ENCODE measurements at places on chromosomes 13 and 19.

- no peak for DNase-seq
Observed at GRCh38 chr19:13103581-13104359, 1.1 kb upstream of the LYL1 start.

DNA sequence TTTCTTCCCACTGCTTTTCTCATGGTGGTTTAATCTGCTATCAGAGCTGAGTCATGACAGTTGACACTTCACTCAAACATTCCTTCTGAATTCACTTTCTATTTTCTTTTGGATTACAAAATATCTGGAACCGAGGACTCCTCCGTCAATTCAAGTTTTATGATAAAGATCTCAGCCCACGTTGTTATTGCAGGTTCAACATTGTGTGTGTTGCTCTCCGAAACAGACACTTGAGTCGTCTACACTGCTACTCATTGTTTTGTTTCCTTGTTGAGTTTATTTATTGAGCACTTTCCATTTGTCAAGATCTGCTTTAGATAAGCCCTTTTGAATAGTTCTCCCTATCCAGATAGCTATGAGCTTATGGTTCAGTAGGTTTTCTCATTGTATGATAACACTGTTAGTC is 636.1 kb upstream of the GPC6 start:
- DNase-seq: no peak

DNA sequence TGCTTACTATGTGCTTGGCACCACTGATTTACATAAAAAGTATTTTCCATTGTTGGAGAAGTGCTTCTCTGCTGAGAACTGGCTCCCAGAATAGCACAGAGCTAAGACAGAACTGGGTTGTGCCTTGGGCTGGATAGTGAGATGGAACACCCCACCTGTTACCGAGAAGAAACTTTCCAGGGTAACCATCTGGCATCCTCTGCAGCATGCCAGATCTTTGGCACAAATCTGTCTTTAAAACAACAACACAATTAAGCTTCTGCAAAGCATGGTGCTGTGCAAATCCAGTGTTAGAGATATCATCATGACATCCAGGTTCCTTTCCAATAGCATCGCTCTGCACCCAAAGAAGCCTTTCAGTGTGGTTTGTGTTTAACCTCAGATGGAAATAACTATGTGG is 202.5 kb upstream of the RFC3 start:
- no peak for DNase-seq

DNA sequence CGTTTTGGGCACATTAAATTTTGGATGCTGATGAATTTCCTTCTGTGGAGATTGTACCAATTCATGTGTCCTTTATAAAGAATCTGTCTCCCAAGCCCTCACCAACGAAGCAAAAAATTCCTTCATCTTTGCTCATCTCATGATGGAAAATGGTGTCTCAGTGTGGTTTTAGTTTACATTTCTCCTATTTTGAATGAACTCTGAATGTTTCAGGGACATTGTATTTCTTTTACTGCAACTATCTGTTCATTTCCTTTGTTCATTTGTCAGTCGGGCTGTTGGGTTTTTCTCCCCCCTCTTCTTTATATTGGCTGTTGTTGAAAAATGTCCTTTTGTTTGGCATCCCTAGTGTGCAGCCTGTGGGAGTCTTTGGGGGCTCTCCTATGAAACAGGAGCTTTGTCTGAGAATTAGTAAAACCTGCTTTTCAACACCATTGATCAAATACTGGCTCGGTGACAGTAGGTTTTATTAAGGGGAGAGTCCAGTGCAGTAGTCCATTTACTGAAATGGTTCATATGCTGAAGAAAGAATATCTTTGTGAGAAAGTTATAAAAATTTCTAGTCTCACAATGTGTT is 91.3 kb upstream of the C1QTNF9B start:
- no peak for DNase-seq

DNA sequence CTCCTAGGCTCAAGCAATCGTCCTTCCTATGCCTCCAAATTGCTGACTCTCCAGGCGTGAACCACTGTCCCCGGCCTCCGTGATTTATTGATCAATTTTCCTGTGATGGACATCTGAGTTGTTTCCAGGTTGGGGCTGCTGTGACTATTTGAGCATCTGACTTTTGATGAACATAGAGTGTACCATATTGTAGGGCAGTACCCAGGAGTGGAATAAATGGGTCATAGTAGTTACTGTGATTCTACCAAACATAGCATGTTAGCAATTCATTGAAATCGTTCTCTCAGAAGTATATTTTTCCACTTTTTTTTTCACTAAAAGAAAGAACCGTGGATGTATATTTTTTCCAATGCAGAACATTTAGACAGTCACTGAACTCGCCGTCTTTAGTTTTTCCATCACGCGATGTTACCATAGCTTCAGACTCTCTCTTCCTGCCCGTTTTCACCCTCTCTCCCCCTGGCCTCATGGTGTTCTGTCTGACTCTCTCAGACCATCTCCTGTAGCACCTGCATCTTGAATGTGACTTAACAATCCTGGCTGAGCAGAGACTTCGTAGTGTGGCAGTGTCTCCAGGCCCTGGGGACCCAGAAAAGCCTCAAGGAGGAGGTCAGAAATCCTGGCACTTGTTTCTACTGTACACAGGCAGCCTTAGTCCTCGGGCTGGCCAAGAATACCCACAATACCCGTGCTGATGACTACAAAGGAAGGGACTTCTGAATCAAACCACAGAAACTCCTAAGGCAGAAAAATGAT is 3.2 kb upstream of the RASGRP4 start:
- peak; percentile 18 for DNase-seq

DNA sequence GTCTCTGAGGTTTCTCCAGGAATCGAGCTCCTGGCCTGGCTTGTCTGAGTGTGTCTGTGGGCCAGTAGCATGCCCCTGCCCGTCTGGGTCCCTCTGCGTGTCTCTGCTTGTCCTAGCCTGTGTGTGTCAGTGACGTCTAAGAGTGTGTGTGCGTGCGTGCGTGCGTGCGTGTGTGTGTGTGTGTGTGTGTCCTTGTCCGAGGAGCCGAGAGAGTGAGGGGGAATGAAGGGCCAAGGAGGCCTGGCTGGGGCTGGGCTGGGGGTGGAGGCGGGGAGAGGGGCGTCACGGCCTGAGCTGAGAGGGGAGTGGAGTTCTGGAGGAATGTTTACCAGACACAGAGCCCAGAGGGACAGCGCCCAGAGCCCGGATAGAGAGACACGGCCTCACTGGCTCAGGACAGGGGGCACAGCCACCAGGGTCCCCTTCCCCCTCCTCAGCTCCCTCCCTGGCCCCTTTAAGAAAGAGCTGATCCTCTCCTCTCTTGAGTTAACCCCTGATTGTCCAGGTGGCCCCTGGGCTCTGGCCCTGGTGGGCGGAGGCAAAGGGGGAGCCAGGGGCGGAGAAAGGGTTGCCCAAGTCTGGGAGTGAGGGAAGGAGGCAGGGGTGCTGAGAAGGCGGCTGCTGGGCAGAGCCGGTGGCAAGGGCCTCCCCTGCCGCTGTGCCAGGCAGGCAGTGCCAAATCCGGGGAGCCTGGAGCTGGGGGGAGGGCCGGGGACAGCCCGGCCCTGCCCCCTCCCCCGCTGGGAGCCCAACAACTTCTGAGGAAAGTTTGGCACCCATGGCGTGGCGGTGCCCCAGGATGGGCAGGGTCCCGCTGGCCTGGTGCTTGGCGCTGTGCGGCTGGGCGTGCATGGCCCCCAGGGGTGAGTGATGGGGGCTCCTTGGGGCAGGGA is at the start of gene AXL:
AXL (plus strand) TSS at position 609 of the 893 bp plus-strand sequence; CDS start at position 779, 170 bp downstream.
- DNase-seq: no peak

GRCh38 chr13:46630431-46631178 is 77.6 kb downstream of the LRCH1 start:
- DNase-seq: no peak

GRCh38 chr19:35931874-35932202 is 4.3 kb upstream of the LRFN3 start:
- no peak for DNase-seq

GRCh38 chr19:44164327-44164672 is 600 bp upstream of the ZNF226 start:
- DNase-seq: no peak

GRCh38 chr13:66663711-66664110 is 566.4 kb downstream of the PCDH9 start:
- DNase-seq: no peak

DNA sequence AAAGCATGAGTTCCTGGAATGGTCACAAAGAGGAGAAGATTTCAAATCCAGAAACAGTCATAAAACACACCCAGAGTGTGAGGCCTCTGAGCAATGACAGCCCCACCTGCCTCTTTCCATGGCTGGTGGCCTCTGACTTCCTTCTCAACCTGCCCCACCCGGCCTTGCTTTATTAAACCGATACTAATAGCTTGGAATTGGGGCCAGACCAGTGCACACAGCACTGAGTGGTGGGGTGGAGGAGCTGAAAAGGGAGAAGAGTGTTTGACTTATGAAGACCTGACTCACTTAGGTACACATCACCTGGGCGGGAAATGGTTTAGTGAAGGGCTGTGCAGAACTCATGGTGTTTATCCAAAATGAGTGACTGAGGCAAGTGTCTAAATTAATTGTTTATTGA is 20.7 kb upstream of the CEACAM6 start:
- no peak for DNase-seq

DNA sequence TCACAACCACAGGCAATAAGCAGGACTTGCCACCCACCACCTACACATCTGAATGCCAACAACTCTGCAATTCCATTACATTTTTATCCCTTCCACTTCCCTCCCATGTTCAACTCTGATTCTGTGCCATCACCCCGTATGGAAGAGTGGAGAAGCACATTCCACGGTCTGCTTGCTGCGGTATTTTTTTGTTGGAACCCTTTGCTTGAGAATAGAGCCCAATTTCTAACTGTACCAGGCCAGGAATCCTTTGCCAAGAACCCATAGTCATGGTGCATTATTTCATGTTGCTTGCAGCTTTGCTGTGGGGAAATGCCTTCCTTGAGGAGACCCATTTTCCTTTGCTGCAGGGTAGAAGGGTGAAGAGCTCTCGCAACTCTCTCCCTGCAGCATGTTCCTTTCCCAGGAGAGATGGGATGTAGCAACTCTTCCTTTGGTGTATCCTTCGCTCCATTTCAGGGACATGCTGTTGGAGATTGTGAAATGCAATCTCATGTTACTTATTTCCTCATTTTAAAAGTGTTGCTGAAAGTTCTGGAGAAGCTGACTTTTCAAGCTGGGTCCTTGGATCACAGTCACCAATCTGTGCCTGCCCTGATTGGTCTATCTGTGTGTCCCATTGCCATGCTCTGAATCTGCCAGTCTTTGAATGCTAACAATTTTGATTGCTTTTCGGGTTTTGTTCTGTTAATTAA is 69.8 kb upstream of the STARD13 start:
- DNase-seq: no peak
